ENCODE measurements at places on chromosomes 7 and 10. TPM values are rescaled to one million over a fixed set of nuclear protein-coding genes. Genes with fewer than 3 reads are reported as not detected.

- DNase-seq, result no peak
These were observed 584.2 kb upstream of the MBL2 start for GRCh38 chr10:53356616-53357349.

Gene BEND7
- total RNA-seq, result 4.8 TPM

DNA sequence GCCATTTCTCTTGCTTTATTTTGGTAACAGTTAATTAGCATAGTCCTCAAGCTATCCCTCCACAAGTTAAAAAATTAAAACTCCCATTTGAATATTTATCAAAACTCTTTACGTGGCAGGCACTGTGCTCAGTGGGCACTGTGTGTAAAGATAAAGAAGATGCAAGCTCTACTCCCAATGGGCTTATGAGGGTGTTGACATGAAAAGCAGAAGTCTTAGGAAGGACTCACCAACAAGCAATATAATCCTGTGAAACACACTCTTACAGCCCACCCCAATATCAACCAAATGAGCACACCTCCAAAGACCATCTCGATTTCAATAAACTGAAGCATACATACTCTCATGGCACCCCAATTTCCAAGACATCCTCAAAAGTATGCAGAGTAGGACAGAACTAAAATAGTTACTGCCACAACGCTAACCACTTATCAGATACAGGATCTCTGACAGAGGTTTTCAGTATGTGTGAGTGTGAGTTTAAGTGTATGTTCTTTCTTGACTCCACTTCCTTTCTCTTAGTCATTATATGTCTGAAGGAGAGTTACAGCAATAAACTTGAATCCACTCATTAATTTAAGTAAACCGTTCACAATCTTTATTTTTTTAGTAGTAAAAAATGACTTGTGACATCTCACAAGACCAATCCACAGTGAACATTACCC lies 120.0 kb downstream of the PDE1C start:
- no peak for DNase-seq

- no peak for DNase-seq
These were observed 58.5 kb upstream of the AHR start for GRCh38 chr7:17239683-17240521.

- DNase-seq, result no peak
These were observed 713.5 kb downstream of the SORCS1 start for GRCh38 chr10:106450966-106451365.

DNA sequence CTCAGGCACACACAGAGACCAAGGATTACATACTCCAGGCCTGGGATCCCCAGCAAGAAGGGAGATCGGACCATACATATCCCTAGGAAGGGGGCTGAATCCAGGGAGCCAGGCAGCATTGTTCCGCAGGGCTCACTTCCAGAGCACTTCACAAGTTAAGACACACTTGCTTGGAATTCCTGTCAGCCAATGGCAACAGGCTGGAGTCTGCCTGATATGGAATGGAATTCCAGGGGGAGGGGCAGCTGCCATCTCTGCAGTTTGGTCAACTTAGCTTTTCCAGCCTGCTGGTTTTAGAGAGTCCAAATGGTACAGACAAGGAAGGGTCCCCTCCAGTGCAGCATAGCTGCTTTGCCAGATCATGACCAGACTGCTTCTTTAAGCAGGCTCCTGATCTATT lies 290.0 kb upstream of the GLI3 start:
- no peak for DNase-seq

DNA sequence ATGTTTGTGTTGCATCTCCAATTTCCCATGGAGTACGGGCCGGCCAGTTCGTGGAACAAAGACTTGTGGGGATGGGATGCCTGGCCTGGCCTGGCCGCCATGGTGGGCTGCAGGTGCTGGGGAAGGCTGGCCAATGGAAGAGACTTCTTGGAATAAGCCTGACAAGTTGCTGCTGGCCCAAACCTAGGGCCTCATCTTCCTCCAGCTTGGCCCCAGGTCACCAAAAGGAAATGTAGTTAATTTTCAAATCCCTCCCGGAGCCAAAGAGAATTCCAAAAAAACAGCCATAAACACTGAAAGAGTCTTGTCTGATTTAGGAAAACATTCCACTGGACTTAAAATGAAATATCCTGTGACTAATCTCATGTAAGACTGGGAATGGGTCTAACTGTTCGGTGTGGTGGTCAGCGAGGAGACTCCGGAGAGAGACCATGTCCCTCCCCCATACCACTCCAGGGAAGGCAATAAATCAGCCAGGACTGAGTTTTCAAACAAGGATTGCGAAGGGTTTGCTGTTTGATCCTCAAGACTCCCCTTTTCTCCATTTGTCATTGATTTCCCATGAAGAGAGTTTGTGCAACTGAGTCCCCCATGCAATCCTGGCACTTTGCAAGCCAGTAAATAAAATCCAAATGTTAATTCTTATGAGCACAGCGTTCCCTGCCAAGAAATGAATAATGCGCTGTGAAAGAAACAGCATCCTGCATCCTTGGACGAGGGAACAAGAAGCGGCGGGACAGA lies 128.7 kb upstream of the HABP2 start:
- DNase-seq, result no peak

DNA sequence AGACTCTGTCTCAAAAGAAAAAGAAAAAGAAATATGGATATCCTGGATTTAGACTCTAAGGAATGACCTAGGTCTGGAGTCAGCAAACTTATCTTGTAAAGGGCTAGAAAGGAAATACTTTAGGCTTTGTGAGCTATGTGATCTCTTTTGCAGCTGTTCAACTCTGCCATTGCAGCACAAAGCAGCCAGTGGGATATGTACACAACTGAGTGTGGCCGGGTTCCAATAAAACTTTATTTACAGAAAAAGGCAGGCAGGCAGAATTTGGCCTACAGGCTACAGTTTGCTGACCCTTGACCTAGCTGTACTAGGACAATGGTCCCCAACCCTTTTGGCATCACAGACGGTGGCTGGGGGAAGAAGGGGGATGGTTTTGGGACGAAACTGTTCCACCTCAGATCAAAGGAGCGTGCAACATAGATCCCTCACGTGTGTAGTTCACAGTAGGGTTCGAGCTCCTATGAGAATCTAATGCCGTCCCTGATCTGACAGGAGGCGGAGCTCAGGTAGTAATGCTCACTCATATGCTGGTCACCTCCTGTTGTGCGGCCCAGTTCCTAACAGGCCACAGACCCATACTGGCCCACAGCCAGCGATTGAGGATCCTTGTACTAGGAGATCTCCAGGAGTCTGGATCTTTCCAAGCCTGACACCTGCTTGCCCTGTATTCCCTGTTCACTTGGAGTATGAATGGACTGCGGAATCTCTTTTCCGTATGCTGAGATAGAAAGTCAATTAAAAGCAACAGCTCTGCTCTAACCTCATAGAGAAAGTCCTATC lies 63.0 kb downstream of the CUL1 start:
- DNase-seq, result no peak

DNA sequence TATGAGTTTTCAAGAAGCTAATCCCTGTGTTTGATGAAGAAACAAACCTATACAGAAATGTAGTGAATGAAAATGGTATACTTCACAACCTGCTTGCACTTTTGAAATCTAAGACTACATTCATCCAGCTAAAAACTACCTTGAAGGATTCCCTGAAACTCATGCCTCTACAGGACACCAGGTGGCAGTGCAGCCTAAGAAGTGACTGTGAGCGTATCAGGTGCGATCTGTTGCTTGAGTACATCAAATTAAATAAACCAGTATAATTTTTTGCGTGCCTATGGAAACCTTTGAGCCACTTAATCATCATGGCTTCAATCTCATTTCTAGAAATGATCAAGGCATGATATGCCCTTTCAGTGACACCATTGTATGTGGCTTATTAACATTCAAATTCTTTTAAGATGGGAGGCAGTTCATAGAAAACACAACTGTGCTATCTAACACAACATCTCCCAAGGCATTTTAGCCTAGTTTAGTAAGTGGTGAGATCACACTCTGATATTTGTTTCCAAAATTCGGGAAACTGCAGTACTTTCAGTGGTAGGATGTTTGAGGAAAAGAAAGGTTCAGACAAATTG lies 57.4 kb downstream of the PPP1R17 start:
- DNase-seq, result peak; percentile 51

GRCh38 chr10:28935061-28935460 lies 257.7 kb downstream of the BAMBI start:
- no peak for DNase-seq

Gene CPA5
- not detected for total RNA-seq

GRCh38 chr10:97332591-97333350 lies 1.8 kb downstream of the FRAT2 start:
- DNase-seq, result peak; percentile 40

GRCh38 chr7:65938336-65938895 lies 43.6 kb downstream of the GUSB start:
- DNase-seq, result no peak

DNA sequence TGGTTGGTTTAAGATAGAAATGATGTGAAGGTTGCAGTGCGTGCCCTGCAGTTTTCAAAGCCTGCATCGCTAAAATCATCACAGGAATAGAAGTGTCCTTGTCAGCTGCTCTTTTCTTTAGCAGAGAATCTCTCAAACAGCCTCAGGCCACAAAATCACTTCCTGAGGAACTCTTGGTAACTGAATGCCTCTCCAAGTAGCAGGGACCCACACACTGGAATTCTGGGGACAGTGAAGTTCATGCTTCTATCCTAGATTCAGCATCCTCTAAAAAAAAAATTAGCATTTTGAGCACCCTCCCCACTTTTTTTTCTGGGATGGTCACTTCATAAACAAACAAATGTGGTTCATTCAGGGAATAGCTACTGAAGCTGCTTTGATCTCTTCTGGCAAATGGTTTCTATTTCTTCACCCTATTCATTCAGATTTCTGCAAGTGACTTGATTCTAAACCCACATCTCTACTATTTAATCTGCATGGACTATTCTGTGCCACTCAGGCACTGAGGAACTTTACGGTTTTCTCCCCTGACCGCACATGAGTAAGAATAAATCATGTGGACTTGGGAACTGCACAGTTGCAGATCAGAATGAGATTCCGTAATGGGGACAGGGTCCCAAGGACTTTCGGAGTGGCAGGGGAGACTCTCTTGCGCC lies 306.9 kb downstream of the FRMD4A start:
- no peak for DNase-seq

GRCh38 chr7:73871163-73872011 lies 10.4 kb downstream of the TMEM270 start:
- no peak for DNase-seq

Gene KLF14
- total RNA-seq, result not detected

DNA sequence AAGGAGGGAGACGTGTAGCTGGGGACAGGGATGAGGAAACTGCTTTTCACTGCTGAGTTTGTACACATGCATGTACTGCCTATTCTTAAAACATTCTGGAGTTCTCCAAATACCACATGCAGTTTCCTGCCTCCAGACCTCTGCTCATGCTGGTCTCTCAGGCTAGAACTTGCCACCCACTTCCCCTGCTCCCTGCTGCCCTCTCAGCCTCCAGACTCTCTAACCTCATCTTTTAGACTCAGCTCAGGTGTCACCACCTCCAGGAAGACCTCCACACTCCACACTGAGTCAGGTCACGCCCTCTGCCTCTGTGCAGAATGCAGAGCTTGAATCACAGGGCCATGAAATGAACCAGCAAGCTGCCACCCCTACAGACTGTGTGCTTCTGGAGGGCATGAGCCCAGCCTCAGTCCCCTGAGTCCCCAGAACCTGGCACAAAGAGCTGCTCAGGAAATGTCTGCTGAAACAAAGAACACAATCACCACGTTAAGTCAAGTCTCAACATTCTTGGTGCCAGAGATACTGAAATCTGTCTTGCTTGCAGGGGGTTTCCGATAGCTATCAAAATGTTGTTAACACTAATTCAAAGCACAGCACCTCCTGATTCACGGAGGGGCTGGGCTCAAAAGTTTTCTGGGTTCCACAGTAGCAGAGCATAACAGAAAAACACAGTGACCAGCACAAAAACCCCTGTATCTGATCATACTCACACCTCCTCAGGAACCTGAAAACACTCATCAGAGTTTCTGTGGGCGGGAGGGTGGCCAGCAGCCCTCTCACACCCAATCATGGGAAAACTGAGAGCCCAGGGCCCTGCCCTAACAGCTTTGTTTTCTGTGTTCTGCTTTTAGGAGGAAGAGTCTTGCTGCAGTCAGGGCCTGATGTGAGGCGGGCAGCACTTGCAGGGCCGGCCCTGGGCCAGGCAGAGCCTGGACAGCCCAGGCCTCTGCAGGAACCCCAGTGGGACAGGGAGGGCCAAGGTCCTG lies 21.1 kb downstream of the FAM53B start:
- no peak for DNase-seq

Gene MKX
- total RNA-seq, result 0.94 TPM

- DNase-seq, result no peak
These were observed 252.7 kb upstream of the FERD3L start for GRCh38 chr7:19397911-19398310.

DNA sequence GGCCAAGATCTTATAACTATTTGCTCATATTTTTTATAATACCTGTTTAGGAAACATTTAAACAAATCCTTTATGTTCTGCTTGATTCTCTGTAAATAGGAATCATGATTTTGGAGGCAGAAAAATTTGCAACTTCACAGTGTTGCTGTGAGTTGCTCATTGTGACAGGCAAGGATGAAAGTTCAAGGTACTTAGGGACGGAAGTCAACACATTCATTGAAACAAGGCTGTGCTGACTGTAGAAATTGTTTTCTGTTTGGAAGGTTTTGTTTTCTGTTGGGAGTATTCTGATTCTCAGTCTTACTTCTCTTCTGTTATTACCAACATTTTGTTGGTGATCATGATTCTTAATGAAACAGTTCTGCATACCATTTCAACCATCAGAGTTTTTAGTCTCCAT lies 54.9 kb downstream of the FANK1 start:
- DNase-seq, result no peak

- peak; percentile 15 for DNase-seq
These were observed 175.0 kb downstream of the CTNNA3 start for GRCh38 chr10:67520924-67521520.

DNA sequence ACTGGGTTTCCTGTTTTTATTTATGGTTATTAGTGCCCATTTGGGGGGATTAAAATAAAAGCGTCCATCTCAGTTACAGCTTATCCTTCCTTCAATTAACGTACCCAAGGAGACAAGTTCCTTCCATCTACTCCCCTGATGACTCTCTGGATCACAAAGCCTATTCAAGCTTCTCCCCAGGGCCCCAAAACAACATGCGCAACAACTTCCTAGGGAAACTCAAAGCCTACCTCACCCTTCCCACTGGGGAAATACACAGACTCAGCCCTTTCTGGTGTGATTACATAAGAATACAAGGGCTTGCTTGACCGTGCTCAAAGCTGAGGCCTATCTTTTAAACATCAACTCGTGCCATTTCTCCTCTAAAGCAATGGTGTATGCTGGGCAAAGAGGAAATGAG lies 112.4 kb downstream of the CDK6 start:
- no peak for DNase-seq

Gene SLC29A4
- 16.1 TPM for total RNA-seq

DNA sequence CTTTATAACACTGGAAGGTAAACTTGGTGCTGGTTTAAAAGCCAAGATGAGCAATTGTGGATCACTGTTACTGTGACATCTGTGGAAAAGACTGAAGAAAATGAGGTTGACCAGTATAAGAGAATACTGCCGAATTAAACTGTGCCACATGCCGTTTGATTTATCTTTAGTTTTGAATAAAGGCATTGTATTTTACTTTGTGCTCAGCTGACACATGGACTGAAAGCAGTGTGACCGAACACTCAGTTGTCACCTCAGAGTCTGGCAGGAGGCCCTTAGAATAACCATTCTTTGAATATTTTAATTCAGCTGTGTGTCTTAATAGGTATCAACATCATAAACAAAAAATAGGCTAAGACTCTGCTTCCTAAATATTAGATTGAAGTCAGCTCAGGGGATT lies 133.7 kb upstream of the GJD4 start:
- DNase-seq, result no peak

Data from occipital lobe (tissue), 3 donors.